ENCODE measurements at places on chromosomes 7 and 10.

DNA sequence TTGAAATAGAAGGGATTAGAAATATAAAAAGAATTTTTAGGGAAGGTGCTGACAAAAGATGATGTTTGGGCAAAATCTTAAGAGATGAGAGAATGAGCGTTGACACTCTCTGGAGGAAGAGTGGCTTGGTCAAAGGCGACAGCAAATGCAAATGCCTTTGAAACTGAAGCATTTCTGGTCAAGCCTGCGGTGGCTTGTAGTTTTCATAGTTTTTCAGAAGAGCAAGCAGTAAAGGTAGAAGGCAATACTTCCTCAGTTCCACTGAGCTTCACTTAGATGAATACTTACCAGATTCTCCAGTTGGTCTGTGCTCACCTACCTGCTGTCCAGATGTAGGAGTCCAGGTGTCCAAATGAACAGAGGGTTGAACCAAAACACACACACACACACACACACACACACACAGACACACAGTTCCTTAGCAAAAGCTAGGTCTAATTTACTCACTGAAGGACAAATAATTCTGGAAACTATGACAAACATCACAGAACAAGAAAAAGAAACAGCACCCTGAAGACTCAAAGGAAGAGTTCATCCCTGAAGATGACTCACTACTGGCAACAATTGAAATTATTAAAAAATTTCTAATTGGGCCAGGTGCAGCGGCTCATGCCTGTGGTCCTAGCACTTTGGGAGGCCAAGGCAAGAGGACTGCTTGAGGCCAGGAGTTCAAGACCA, 12.1 kb upstream of the STK17A start:
- peak; percentile 34 for DNase-seq

- DNase-seq: no peak
Observed at GRCh38 chr10:117222976-117223692, 17.8 kb upstream of the SLC18A2 start.

- DNase-seq: peak; percentile 35
Observed at GRCh38 chr7:2631946-2632732, at the start of gene TTYH3. Gene TTYH3, plus strand, starts transcription at chr7:2631986. Its CDS starts 170 bp downstream, at chr7:2632156.

- no peak for DNase-seq
Observed at GRCh38 chr7:139566075-139566474, 42.6 kb downstream of the CLEC2L start.

GRCh38 chr7:27344471-27344870, 101.9 kb downstream of the EVX1 start:
- no peak for DNase-seq

DNA sequence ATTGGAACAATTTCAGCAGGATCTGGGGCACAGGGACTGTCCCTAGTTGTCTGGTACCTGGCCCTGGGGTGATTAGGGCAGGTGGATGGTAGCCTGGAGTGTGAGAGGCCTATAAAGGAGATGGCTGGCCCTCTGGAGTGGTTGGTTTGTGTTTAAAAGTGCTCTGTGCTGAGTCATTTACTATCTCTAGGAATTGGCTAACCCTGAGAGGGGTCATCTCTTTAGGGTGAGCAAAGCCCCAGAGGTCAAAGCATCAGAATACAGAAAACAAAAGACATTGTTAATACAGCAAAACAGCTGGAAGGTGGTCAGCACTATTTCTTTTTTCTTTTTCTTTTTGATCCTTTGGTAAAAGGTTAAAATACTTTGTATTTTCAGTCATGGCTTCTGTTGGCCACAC, 43.4 kb upstream of the BMPER start:
- no peak for DNase-seq

GRCh38 chr10:64275774-64276173, 754.6 kb downstream of the REEP3 start:
- DNase-seq: no peak

GRCh38 chr10:123134343-123134914, 1.3 kb upstream of the HMX3 start:
- no peak for DNase-seq

- DNase-seq: no peak
Observed at GRCh38 chr7:155947051-155947450, 134.8 kb upstream of the SHH start.

- no peak for DNase-seq
Observed at GRCh38 chr10:102038410-102038809, 17.6 kb downstream of the ARMH3 start.

DNA sequence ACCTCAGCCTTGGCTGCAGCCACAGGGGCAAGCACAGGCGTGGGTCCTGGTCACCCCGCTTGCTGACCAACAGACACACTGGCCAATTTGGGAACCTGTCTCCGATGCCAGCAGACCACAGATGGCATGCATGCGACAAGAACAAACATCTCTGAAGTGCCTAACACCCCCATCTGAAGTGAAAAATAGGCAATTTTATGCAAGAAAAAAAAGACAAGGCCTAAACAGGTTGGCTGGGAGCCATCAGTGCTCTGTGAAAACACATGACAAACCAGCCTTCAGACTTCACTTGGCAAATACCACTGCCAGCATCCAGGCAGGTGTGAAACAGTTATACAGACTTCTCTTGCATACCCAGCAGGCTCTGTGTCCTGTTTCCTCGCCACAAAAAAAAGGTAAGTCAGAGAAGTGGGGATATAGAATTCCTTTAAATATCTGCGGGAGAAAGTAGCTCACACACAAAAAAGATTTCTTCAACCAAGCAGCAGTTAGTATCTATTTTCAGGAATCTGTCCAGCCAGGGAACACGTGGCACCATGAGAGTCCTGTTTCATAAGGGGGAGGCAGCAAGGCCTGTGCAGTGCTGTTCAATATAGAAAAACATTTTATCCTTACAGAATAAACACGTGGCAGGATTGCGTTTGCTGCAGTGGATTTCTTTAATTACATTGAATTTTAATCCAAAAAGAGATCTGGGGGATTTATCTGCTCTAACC, 293.4 kb upstream of the MKLN1 start:
- DNase-seq: peak; percentile 65

DNA sequence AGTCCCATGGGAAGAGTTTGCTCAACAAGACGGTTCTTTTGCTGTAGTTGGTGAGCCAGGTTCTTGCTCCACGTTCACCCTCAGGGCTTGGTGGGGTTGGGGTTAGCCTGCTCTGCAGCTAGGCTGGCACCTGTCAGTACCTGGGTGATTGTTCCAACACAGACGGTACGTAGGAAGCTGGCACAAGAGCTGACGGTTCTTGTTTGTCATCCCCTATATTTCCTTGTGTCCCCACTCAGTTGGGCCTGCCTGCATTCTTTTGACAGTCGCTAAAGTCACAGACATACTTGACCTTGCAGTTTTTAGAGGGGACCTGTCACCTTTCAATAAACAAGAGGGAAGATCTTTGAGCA, 40.2 kb upstream of the SYPL1 start:
- no peak for DNase-seq

- no peak for DNase-seq
Observed at GRCh38 chr10:110898391-110898790, 20.6 kb downstream of the BBIP1 start.

DNA sequence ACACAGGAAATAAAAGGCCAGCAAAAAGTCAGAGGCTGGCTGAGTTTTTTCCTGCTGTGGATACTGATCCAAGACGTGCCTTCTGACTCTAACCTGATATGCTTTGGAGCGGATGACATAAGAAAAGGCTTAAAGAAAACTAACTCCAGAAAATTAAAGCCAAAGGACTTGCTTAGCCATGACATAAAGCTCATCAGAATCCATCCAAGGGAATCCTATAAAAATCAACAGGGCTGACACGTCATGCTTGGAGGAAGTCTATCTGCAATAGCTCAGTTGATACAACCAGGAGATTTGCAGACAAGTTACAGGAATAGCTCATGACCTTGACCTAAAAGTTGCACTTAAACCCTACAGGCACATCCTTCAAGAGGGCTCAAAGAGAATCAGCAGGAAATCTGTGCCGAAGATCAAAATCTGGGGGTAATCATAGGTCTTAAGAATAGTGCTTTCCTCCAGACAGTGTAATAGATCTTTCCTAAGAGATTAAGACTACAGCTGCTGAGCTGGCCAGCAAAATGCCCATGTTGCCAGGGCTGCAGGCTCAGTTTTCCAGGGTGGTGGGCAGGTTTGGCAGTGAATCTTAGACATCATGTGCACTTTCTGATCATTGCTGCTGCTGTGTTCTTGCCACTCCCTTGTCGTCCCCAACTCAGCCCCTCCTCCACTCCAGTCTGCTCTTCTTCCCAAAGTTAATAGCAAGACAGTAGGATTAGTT, 111.5 kb upstream of the SVIL start:
- no peak for DNase-seq

DNA sequence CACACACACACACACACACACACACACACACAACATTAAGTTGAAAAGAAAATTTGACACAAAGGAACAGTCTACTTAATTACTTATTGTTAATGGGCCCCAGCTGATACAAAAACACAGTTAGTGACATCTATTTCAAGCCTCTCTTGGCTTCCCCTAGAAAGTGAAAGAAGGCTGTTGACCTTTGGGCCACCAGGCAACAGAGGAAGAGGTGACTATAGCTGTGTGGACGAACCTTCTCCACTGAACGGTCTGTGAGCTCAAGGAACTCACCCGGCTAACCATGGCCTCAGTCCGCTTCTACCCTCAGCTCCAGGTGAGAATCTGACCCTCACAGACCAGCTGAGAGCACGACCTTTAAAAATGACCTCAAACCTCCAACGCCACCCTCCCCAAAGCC, 32.9 kb upstream of the CALN1 start:
- DNase-seq: no peak

GRCh38 chr7:87627634-87627994, 584 bp upstream of the RUNDC3B start:
- DNase-seq: no peak

- DNase-seq: no peak
Observed at GRCh38 chr7:71466448-71467145, 334.7 kb downstream of the GALNT17 start.

- no peak for DNase-seq
Observed at GRCh38 chr7:149532654-149533053, 35.0 kb upstream of the ZNF746 start.

- DNase-seq: no peak
Observed at GRCh38 chr10:27687743-27688142, 57.9 kb downstream of the MKX start.

DNA sequence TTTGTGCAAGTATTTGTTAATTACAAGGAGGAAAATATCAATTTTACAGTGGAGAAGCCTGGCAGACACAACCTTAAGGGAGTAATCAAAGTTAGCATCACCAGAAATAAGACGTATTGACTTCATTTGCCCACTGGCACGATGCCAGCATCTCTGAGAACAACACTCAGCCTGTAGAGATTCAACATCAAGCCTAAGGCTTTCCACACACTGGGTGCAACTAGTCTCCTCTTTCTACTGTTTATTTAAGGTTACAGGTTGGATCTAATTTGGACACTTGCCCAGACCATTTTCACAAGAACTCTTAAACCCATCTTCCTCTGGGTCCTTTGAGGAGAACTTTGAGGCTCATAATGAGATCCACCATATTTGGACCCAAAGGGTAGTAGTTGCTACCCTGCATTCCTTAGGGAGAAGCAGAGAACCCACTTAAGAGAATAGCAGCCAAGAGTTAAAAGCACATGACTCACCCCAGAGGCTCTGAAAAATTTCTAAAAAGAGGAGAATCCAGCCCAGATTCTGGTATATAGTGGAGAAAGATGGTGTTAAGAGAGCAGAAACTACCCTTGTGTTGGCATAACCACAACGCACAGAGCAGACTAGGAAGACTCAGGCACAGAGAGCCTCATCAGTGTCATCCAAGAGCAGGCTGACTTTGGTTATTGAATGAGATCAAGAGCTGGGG, 97.3 kb downstream of the CCDC71L start:
- DNase-seq: no peak

GRCh38 chr10:28551086-28551485, 18.2 kb downstream of the WAC start:
- DNase-seq: no peak

GRCh38 chr10:33494694-33495265, 160.3 kb upstream of the NRP1 start:
- DNase-seq: no peak

GRCh38 chr7:151821226-151821625, 55.7 kb downstream of the PRKAG2 start:
- no peak for DNase-seq

DNA sequence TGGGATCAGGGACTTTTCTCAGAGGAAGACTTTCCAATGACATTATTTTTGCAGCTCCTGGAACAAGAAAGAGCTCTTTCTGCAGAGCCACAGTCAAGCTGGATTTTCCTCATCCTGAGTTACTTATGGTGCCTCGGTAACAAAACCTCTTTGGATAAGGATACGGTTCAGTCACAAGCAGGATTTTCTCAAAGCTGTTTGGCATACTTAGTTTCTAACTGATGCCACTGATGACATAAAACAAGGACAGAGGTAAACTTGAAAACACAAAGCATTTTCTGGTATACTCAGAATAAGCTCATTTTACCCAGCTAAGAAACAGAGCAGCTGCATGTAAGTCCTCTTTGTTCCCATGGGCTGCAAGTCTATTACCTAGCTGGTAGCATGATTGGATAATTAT, 340.9 kb upstream of the MEOX2 start:
- no peak for DNase-seq

DNA sequence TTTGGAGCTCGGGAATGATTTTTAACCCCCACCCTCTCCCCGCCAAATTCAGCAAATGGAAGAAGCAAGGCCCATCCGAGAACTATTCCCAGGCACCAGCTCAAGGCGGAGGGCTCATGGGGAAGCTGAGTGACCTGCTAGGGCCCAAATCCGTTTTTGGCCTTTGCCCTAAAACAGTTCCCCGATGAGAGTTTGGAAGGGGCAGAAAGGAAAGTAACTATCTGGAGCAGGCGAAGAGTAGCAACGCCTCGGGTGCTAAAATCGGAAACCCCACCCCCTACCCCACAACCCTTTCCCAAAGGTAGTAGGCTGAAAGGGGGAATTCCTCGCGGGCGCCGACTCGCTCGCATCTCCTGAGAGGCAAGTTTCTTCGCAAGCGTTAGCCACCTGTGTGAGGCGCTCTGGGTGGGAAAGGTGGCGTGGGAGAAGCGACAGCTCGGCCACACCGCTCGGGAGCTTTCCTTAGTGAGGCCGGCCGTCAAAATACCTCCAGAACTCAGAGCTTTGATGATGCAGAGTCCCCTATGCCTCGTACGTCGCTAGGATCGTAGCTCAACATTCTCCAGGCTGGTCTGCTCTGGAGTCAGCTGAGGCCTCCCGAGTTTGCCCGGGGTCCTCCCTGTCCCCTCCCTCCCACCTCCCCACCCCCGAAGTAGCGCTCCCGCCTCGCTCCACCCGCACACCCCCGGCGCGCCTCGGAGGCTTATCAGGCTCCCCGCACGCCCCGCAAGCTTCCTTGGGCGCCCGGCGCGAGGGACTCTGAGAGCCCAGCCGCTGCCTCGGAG, 642 bp upstream of the PRKG1 start:
- DNase-seq: peak; percentile 13

DNA sequence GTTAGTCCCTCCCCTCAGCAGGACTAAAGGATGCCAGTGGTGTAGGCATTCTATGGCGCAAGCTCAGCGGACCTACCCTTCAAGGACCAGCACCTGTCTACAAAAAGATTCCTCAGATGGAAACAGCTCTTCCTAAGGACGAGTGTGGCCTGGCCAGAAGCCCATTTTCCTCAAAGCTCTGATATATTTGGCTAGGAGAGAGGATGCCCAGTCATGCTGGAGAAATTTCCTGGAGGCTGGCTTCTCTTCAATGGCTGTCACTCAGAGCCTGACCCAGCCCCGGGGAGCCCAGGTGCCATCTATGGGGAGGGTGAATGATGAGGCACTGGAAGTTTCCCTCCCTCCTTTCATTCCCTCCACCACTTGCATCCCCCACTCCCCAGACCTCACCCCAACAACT, 111.5 kb downstream of the PLXNA4 start:
- DNase-seq: no peak

GRCh38 chr7:128021366-128021765, 9.9 kb downstream of the LRRC4 start:
- DNase-seq: no peak

All from activated naive CD4-positive, alpha-beta T cell treated with anti-CD3 and anti-CD28 coated beads for 36 hours (primary cell).